Lower lobe of right lung (tissue), 2 donors: ENCODE measurements at places on chromosomes 6 and 20. TPM values are rescaled to one million over a fixed set of nuclear protein-coding genes. Genes with fewer than 3 reads are reported as not detected.

DNA sequence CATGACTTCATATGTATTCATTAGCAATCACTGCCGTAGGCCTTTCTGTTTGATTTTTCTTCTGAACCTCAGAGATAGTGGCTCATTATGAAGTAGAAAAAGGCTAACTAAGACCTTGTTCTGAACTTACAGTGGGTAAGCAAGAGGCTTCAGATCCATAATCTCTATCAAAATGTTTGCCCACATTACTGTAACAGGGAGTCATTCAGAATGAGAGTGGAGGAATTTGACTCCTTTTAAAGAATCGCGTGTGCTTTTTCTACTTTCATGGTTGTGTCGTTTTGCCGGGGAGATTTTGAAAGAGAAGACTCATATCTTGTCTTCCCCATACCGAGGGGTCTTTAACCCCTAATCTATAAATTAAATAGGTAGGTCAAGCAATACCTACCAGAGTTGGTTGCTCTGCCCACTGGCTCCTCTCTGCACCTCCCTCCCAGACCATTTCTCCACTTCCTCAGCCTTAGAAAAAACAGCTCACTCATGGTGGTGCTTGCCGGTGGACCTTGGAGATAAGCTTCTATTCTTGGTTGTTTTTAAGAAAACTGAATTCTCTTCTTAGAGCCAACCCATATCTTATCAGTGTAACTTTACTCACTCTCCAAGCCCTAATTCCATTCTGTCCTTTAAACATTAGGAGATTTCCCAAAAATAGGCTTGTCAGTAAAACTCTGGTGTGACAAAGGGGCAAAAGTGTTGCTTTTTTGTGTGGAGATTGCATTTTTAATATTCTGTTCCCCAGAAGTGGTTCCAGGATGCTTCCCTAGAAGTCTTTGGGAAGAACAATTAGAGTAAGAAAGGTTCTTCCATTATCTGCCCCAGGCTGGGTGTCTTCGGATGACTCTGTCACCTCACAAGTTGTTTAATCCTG is 56.6 kb downstream of the E2F3 start:
- no peaks in the 10 kb centered on the region for H3K27me3 ChIP-seq
- no peak overlapping the region for H3K27ac ChIP-seq

DNA sequence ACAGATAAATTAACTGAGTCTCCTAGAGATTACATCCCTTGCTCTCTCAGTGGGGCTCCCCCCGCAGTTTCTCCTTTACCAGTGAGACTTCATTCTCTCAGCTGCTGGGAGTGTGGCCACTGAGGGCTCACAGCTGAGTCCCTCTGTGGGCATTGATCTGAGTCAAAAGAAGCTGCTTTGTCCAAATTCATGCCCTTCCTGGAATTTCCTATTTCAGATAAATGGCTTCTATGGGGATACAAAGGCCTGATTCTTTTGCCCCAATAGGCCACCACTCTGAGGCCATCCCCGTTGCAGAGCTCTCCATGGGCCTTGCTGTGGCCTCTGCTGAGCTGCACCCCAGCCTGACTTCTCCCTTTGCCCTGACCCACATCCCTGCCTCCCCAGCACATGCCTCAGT is 10.0 kb downstream of the CST5 start:
- H3K36me3 ChIP-seq = no peaks in the 10 kb centered on the region
- no peak for DNase-seq
- no peak overlapping the region for H3K4me3 ChIP-seq
- no peaks in the 10 kb centered on the region for H3K27me3 ChIP-seq

GRCh38 chr20:11585752-11586352 is 331.8 kb upstream of the BTBD3 start:
- no peaks in the 10 kb centered on the region for H3K4me1 ChIP-seq
- no peaks in the 10 kb centered on the region for H3K36me3 ChIP-seq
- H3K4me3 ChIP-seq = no peak overlapping the region
- no peaks in the 10 kb centered on the region for H3K27me3 ChIP-seq

PCSK2 gene
- 38.8 TPM for total RNA-seq

DNA sequence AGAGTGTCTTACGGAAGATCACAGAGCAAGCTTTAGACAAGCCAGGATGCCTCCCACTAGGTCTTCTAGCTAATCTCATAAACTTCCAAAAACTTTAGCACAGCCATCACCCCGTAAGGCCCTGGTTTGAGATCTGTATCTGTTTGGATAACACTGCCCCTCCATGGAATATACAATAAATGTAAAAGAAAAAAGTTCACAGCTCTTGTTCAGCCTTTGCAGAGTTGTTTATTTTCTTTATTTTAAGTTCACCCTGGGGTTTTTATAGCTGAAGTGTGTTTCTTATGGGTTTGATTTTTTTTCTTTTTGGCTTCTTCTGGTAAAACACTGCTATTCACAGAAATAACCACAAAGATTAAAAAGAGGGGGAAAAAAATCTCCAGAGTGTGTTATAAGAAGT is 125.6 kb downstream of the EYA2 start:
- H3K27ac ChIP-seq = no peak overlapping the region
- no peak for DNase-seq
- H3K36me3 ChIP-seq = no peaks in the 10 kb centered on the region
- H3K27me3 ChIP-seq = no peaks in the 10 kb centered on the region
